Activated T-helper 1 cell treated with Interleukin-2 at 50 U/mL for 16 hours (primary cell): ENCODE measurements at places on chromosomes 11 and 22.
A peak's percentile ranks its signal among the peaks of the same experiment; 100 is the strongest.

DNA sequence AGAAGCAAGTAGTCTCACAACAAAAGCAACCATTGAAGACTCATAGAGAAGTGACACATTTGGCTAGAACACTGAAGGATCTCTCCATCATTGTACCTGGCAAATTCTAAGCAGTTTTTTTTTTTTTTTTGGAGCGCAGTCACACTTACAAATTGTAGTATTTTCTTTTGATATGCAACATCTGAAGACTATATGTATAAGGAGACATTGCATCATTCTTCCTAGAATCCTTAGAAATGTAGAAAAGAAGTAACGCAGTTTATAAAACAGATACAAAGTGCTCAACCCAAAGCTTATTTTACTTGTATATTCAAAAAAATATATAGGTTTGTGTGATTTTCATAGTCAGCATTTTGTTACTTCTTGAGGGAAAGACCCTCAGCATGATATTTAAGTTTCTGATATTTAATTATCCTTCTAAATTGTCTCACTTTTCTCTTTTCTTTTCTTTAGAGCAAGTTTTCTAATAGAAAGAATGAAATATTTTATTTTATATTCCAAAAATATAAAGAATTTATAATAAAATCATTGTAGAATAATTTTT, 20.0 kb downstream of the KDM4D start:
- DNase-seq: no peak

- no peak for DNase-seq
Measured at GRCh38 chr22:46591930-46592329, 28.3 kb upstream of the GRAMD4 start.

GRCh38 chr11:57047610-57048009, 58.9 kb downstream of the OR5AK2 start:
- no peak for DNase-seq

DNA sequence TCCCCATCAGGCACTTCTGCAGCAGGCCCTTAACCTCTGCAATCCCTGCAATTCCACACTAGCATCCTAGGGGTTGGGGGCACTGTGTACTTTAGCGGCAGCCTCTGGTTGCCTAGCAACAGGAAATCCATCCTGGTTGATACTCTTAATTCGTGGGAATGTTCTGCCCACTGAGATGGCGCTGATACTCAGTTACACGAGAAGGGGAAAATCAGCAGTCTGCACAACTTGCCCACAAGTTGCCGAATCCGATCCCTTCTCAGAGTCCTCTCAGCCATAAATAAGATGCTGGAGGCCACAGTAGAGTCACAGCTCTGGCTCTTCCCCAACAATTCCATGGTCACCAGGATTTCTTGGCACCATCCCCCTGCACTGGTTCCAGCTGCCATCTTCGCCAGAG, 57.6 kb upstream of the CRYBB3 start:
- no peak for DNase-seq

GRCh38 chr11:5258543-5259262, 4.1 kb upstream of the HBG2 start:
- no peak for DNase-seq

- no peak for DNase-seq
Measured at GRCh38 chr11:35419184-35419829, at the start of gene SLC1A2. SLC1A2 (minus strand) TSS chr11:35419558; CDS start chr11:35418966, 592 bp downstream.

GRCh38 chr11:105774899-105775298, 165.0 kb downstream of the GRIA4 start:
- DNase-seq: no peak

- DNase-seq: no peak
Measured at GRCh38 chr11:30452114-30452513, 129.2 kb downstream of the ARL14EP start.

- no peak for DNase-seq
Measured at GRCh38 chr11:33067294-33067693, 27.9 kb downstream of the TCP11L1 start.

GRCh38 chr11:106087815-106088435, 10.5 kb downstream of the AASDHPPT start:
- DNase-seq: peak; percentile 16

GRCh38 chr11:114137838-114138237, 78.3 kb downstream of the ZBTB16 start:
- DNase-seq: no peak

GRCh38 chr22:37454857-37455686, 27.8 kb upstream of the ELFN2 start:
- DNase-seq: no peak

DNA sequence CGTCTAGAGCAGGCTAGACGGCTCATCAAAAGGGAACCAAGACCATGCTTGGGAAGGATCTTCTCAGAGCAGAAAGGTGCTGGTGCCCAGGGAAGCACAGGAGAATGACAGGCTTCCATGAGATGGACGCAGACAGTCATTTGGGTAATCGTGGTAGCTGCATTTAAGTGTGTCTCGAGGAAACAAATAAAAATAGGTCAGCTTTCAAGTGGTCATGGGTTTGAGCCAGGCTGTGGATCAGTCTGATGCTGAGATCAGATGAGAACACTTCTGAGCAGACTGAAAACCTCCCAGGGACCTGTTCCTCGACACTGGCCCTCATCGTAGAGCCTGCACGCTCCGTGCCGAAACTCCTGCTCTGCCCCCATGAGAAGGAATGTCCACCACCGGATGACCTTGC, 4.7 kb downstream of the CARS1 start:
- DNase-seq: no peak

DNA sequence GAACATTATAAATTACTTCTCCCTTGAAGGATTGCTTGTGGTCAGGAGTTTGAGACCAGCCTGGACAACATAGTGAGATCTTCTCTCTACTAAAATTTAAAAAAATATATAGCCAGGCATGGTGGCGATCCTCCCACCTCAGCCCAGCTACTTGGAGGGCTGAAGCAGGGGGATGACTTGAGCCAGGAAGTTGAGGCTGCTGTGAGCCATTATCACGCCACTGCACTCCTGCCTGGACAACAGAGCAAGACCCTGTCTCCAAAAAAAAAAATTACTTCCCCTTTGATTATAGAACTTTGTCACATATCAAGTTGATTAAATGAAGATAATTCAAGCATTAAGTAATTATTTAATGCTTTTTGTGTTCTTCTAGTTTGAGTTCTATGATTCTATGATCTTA, 65.1 kb upstream of the PRODH start:
- DNase-seq: no peak

DNA sequence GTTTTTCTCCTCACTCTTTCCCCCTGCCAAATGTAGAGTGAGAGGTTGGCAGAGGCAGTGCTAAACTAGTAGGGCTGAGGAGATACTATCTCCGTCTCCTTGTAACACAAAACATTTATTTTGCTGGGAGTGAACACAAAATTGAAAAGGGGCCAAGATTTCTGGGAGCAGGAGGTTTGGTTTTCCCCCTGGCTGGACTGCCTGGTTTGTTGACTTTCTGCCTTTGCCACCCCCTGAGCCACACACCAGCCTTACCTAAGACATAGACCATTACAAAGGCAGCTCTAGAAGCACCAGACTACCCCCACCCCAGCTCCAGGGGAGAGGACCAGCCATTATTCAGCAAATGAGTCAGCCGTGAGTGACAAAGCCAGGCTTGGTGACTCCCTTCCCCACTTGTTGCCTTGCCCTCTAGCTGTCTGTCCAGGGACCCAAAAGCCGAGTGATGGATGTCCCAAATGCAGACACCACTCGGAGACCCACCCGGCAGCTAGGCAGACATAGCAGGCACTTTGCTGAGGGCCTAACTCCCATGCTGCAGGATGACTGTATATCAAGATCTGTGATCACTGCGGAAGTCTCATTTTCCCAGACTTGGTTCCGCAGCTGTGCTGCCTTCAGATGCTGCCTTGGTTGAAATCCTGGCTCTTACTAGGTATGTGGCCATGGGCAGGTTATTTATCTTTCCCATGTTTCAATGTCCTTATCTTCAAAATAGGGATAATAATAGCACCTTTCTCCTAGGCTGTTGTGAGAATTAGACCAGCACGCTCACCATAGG, 17.7 kb upstream of the CDON start:
- DNase-seq: no peak

GRCh38 chr11:94504689-94505293, 7.5 kb upstream of the C11orf97 start:
- no peak for DNase-seq

- DNase-seq: no peak
Measured at GRCh38 chr11:16191212-16191867, 165.0 kb downstream of the SOX6 start.

- peak; percentile 32 for DNase-seq
Measured at GRCh38 chr11:62601122-62601371, 618 bp downstream of the MTA2 start.

- no peak for DNase-seq
Measured at GRCh38 chr22:19753090-19753842, 7.3 kb upstream of the TBX1 start.

- no peak for DNase-seq
Measured at GRCh38 chr11:59957094-59957493, 6.7 kb upstream of the OOSP4A start.

DNA sequence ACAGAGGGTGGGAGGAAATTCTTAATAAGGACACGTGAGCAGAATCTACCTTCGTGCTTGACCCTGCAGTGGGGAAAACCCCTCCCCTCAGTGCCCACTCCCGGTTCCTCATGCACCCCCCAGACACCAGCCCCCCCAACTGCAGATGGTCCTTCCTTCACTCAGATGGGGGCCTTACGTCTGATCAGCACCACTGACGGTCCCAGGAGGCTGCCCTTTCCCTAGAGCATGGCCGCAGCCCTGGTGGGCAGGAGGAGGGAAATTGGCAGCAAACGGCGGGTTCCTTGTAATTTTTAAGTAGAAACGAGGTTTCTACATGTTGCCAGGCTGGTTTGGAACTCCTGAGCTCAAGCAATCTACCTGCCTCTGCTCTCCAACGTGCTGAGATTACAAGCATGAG, 477.7 kb downstream of the TBC1D22A start:
- no peak for DNase-seq

DNA sequence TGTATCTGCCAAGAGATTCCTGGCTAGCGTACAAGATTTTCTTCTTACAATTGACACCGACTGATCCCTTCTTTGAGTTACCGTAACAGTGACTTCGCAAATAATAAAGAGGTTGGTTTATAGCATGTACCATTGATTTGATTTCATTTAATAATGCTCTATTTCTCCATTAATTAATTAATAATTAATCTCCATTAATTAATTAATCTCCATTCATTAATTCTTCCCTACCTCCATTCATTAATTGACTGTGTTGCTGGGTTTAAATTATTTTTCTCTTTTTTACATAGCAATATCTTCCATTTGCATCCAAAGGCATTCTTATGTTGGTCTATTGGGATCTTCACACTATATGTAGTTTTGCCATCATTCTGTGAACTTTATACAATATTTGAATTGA, 21.0 kb downstream of the OR5AS1 start:
- DNase-seq: no peak
